ENCODE measurements at places on chromosomes 1 and 21.
A peak's percentile ranks its signal among the peaks of the same experiment; 100 is the strongest.

DNA sequence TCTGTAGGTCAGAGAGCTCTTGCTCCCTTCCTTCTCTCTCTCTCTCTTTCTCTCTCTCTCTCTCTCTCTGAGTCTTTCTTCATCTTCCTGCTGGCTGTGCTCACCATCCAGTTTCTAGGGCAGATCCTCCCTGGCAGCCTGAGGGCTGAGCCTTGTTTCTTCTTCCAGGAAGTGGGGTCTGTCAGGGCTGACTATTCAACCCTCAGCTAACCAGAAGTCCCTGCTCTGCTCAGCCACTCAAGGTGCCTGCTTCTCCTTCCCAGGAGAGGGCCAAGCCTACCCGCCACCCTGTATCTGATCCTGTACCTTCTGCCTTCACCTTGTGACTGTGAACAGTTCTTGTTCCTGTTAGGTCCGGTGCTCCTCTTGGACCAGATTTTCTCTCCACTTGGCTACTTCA is 107.6 kb upstream of the ETV3 start:
- no peak for DNase-seq

DNA sequence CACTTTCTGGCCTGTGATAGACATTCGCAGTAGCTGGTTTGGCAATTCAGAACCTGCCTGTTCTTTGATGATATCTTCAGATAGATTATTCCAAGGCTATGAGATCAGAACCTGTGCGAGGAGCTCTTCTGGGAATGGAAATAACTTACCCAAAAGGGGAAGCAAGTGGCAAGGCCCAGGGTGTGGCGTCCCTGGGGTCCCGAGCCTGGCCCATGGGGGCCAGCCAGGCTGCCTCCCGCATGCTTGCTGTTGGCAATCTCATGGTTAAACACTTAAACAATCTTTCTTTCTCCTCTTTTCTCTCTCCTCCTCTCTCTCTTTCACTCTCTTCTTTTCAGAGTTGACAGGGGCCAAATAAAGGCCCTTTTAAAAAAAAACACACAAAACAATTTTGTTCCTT is 108.1 kb downstream of the RNF220 start:
- no peak for DNase-seq

GRCh38 chr1:203480525-203481084 is 5.0 kb downstream of the PRELP start:
- DNase-seq = peak; percentile 67

DNA sequence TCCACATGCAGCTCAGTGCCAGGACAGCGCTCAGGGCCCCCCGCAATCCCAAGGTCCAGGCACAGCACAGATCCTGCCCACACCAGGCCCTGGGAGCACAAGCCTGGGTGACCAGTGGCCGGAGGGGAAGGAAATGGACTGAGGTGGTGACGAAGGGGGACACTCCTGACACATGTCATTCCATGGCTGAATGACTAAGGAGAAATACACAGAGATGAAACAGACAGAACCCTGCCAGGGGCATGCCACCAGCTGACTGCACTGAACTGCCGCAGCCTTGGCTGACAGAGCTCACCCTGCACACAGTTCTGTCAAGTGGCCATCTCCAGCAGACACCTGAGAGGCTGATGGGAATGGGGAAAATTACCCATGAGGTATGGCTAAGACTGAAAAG is 56.1 kb downstream of the HSF2BP start:
- no peak for DNase-seq

DNA sequence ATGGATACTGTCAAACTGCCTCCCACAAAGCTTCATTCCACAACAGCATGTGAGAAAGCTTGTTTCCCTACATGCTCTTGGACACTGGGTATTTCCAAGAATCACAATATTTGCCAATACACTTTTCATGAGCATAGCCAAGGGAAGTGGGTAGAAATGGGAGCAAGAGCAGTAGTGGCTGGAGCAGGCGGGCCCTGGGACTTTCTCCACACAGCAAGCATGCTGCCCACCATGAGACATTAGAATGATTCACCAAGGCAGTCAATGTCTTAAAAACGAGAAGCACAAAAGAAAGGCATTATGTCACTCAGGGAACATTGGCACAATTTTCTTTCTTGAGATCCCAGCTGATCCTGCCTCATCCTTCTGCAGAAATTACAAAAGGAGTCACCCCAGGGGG is 371.6 kb upstream of the RUNX1 start:
- DNase-seq = no peak

DNA sequence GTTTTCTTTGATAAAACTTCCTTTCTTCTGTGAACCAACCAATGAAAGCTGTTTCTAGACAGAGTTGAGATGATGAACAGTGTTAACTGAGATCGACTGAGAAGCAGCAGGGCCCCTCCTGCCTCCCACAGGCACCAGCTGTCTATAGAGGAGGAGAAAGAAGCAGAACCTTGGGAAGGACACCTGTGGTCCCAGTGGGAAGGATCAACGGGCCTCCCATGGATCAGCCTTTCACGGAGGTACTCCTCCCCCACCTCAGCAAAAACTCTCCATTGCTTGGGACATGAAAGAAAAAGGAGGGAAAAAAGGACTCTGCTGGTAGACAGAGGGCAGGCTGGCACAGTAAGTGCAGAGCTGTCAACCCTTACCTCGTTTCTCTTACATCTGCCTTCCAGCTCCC is 40.5 kb downstream of the PLPPR5 start:
- DNase-seq = no peak

DNA sequence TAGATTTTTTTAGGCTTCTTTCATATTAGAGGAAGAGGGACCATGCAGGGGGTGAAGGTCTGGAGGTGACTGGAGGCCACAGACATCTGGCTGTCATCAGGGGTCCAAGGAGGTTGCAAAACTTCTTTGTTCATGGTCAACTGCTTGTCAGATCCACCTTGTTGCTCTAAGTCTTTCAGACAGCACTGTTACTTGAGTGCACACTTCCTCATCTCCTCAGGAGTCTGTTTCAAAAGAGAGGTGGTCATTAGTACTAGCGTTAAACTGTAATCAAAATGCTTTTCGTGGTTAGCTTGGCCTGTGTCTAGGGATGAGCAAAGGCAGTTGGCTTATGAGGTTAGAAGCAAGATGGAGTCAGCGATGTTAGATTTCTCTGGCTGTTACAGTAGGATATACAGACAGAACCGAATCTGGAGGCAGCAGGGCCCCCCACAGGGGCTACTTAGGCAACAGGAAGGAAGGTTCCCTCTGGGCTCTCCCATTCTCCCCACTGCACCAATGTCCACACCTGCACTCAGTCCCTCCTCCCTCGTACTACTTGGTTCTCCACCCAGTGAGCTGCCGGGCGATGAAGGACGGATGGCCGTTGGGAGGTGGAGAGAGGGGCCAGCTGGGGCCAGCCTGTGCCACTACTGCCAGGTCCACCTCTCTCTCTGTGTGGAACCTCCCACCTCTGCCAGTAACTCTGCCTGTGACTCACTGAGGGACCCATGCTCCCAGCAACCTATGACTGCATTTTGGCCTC is 57.2 kb downstream of the TOR1AIP2 start:
- DNase-seq = no peak

DNA sequence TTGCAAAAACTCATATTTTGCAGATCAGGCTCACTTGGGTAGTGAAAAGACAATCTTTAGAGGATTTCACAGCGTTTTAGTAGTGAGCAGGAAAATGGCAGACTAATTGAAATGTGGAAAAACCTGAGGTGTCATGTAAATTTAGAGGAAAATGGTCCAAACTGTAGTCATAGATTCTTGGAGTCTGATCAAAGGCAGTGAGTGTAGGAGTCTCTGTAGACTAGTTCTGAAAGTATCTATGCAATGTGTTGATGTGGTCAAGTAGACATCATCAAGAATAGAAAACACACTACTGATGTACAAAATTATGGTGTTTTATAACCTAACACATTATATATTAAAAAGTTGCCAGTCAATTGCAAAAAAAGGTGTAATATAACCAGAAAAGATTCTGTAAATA is 143.2 kb upstream of the C1orf105 start:
- DNase-seq = no peak

- no peak for DNase-seq
These were observed 88.1 kb upstream of the BCAR3 start for GRCh38 chr1:93769777-93770176.

DNA sequence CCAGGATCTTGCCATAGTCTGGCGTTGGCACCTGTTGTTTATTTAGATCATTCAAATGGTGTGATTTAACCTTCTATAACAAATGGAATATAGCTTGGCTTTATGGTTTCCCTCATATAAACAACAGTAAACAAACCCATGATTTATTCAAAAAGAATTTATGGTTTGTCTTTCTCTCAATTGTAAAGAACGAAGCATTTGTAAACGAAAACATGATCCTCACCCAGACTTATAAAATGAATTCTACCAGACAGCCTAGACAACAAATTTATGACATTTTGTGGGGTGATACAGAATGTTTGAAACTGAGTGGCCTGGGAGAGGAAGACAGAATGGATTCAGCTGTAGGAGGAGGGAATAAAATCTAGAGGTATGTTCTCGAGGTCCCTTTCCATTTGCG is 66.1 kb upstream of the PTGFR start:
- no peak for DNase-seq

DNA sequence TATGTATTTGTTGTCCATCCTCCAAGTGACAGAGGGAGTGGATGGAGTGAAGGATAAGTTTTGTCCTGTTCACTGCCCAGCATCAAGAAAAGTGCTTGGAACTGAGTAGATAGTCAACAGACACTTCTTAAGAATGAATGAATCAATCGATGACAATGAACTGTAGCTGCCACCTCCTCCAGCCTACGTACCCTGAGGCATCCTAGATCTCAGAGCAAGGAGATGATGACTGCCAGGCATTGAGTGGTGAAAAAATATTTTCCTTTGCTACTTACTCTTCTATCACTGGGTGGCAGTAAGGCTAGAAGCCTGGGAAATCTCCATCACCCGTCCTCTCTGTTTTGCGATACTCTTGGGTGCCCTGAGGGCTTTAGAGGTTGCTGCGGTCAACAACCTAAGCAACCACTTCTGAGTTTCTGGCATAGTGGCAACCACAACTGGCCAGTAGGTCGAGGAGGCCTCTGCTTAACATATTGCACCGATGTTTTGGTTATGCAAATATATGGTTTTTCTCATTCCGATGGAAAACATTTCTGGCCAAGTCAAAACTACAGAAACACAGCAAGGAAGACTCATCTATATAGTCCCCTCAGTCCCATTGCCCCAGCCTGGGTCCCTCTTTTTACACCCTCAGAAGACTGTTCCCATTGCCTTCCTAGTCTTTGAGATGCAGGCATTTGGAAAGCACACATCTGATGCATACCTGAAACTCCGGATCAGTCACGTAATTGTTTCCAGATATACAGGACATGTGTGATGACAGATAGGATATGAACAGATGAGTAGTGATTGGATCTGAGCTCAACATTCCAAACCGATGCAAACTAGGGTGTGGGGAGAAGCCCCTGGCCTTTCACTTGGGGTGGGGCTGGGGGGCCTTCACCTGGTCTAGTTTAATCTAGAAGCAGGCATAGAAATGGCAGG is 136.8 kb downstream of the RUNX1 start:
- no peak for DNase-seq

DNA sequence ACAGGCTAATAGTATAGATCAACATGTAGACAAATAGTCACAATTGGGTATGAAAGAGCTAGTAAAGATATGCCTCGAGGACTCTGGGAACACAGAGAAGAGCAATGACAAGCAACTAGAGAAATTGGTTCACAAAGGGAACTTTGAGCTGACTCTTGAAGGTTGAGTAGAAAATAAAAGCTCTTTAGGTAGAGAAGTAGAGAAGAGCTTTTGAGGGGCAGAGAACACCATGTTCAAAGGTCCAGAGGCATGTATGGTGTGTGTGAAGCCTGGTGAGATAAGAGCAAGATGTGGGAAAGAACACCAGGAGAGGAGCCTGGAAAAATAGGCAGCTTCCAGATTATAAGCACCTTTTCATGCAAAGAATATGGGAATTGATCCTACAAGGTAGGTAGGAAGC is 109.7 kb upstream of the MAGI3 start:
- DNase-seq = no peak

GRCh38 chr1:232766904-232767303 is 38.3 kb upstream of the MAP10 start:
- DNase-seq = no peak

DNA sequence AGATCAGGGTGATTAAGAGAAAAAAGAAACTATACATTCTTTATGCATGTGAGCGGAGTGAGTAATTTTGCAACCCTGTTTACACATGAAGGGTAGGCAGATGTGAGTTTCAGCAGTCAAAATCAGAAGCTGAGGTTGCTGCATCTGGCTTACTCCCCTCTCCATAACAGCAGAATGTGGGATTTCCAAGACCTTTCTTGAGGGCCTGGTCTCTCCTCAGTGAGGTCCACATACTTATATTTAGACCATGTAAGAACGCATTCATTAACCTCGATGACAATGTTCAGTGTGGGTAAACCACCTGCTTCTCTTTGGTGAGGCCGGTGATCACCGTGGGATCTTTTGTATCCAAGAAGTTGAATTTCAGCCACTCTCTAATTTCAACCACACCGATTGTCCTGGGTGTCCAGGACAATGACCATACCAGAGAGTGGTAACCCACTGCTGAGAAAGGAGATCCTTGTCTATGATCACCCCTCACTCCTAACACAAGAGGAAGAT is 18.7 kb upstream of the RAP1A start:
- DNase-seq = no peak

DNA sequence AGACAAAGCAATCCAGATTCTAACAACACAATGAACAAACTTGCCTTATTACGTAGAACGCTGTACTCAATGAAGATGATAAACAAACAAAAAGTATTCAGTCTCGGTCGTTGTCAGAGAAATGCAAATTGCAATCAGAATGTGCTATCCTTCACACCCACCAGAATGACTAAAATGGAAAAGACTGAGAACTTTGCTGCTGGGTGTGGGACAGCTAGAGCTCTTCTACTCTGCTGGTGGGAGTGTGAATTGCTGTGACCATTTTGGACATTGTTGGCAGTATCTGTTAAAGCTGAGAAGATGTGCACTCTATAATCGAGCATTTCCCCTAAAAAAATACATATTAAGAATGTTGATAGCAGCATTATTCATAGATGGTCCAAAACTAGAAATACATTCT is 111.4 kb downstream of the PEX14 start:
- DNase-seq = no peak

GRCh38 chr1:246292571-246292970 is 214.5 kb downstream of the SMYD3 start:
- no peak for DNase-seq

DNA sequence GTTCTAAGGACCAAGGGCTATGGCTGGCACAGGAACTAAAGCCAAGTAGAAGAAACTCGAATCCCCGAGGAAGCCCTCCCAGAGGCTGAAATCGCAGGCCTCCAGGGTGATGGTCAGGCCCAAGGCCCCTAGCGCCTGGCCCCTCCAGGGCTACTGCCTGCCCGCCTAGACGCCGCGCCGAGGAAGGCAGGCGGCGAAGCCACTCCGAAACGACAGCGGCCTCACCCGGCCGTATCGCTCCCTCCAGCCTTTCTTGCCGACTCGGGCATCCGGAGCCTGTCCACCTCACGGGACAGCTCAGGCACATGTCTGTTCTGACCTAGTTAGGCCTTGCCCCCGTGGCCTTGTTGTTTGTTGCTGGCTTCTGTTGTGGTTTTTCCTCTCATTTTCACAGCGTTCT is 9.7 kb upstream of the LHX8 start:
- DNase-seq = no peak

- peak; percentile 44 for DNase-seq
These were observed 32.2 kb downstream of the BATF3 start for GRCh38 chr1:212667223-212668139.

GRCh38 chr1:186609183-186609582 is 71.0 kb downstream of the PTGS2 start:
- DNase-seq = no peak

- peak; percentile 5 for DNase-seq
These were observed 2.4 kb downstream of the ARID1A start for GRCh38 chr1:26697978-26698849.

Data from CD4-positive, alpha-beta T cell (primary cell).